ENCODE measurements at places on chromosomes 4 and X.

DNA sequence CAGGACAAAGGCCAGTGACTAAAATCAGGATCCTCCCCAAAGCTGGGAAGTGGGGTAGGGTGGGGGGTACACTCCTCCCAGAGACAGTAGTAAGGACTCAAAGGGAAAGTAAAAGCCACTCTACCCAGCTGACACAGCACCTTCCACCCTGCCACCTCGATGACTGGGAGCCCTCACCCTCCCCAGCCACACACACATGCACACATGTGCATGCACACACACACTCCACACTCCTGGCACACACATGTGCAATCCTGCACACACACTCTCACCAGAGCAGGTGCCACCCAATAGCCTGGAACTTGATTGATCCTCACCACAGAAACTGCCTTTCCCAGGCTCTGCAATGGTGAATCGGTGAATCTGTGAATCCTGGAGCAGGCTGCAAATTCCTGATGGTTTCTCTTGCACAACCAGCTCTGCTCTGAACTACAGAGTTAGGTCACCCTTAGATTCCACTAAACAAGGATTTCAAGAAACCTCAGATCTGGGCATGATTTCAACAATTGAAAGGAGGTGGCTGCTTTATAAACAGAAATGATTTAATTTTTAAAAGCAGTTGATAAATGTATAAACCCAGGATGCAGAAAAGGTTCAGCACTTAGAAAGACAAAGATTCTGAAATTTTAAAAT, 21.5 kb downstream of the AMOT start:
- peak; percentile 77 for DNase-seq

- peak; percentile 78 for DNase-seq
These were observed 58.1 kb downstream of the SLC30A9 start for GRCh38 chr4:42048394-42048793.

DNA sequence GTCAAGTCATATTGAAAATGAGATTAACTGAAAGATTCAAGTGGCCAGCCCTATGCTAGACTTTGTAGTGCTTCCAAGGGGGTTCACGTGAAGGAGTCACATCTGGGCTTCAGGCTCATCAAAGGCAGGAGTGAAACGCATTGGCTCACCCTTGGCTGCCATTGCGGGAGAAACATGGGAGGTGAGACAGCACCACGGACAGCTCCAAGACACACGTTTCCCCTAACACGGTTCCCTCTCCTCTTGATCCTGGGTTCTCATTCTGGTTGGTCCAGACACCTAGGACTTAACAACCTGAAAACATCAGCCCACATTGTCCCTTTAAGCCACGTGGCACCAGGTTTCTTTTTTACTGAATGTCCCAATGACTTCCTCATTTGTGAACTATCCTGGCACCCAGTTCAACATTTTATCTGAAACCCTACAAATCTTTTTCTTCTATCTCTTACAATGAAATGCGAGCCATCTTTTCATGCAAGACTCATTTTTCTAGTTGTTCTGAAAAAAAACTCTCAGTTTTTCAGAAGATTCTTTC, 279.0 kb upstream of the VCX3A start:
- DNase-seq: peak; percentile 0

GRCh38 chrX:69313617-69314290, 148.5 kb upstream of the PJA1 start:
- no peak for DNase-seq

DNA sequence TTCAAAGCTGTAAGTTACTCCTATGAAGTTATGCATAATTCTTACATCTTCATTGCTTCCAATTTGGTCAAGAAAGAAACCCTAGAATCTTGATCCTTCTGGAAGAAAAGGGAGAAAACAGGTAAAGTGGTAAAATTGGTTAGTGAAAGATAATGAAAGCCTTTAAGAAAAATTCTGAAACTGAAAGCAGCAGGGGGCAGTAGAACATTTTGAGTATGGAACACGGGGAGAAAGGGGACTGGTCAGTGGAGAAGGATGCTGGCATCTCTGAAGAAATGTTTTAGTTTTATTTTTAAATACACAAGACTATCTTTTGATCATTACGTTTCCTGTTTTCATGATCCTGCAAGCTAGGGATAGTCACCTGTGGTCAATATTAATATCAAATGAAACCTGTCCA, 54.3 kb downstream of the SLIT2 start:
- DNase-seq: peak; percentile 32

GRCh38 chr4:26238426-26238777, 82.4 kb upstream of the RBPJ start:
- DNase-seq: no peak

DNA sequence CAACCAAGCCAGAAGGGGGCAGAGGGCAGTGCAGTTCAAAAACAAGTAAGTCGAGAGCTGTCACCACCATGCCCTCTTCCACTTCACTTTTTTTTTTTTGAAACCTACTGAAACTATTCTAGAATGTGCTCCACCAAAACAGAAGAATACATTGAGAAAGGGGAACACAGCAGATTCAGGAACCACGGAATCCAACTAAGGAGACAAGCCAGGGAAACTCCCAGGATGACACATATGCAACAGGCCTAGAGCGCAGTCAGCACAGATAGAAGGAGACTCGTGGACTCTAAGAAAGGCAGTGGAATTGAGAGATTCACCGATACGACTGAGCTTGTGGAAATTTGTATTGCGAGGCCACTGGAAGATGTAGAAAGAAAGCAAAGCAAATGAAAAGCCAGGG, 66.1 kb downstream of the PHKA2 start:
- DNase-seq: no peak

- DNase-seq: peak; percentile 11
These were observed 3.0 kb upstream of the ATP1B4 start for GRCh38 chrX:120358737-120359456.

DNA sequence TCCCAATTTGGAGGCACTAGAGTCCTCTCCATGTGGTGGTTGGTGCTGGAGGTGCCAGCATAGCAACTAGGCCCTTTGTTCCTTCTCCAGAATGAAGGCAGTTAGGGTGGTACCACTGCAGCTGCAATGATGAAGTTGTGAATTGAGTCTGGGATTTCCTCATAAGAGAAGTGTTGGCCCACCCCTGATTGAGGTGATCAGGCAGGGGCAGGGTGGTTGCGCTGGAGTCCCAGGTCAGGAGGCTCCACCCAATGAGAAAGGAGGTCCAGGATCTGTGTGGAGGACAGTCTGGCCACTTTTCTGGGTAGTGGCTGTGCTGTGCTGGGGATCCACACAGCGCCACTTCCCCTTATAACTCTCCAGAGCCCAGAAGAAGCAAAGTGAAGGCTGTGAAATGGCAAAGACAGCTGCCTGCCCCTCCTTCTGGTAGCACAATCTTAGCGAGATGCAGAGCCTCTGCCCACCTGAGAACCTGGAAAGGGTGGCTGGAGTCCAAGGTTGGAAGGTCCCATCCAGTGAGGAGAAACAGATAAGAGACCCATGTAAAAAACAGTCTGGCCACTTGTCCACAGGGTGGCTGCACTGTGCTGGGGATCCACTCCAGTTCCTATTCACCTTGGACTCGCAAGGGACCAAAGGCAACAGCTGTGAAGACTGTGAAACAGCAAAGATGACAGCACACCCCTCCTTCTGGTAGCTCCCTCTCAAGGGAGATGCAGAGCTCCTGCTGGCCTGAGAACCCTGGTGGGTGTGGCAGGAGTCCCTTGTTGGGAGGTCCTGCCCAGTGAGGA, 124.6 kb downstream of the RRAGB start:
- no peak for DNase-seq

- no peak for DNase-seq
These were observed 51.3 kb upstream of the LEF1 start for GRCh38 chr4:108219998-108220397.
